ENCODE measurements at places on chromosomes 11 and 22. TPM values are rescaled to one million over a fixed set of nuclear protein-coding genes. Genes with fewer than 3 reads are reported as not detected.

DNA sequence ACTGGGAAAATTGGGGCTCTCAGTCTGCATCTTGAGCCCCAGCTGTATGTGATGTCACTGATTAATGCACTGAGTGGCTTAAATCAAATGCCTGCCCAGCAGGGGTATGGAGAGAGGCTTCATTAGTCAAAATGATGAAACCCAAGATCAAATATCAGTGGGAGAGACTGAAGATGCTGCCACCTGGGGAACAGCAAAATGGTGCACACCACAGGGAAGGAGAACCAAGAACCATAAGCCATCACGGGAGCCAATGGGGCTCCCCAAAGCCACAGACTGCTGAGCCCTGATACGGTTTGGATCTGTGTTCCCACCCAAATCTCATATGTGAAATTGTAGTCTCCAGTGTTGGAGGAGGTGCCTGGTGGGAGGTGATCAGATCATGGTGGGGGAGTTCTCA, 85.6 kb downstream of the CTTN start:
- no peak for DNase-seq

DNA sequence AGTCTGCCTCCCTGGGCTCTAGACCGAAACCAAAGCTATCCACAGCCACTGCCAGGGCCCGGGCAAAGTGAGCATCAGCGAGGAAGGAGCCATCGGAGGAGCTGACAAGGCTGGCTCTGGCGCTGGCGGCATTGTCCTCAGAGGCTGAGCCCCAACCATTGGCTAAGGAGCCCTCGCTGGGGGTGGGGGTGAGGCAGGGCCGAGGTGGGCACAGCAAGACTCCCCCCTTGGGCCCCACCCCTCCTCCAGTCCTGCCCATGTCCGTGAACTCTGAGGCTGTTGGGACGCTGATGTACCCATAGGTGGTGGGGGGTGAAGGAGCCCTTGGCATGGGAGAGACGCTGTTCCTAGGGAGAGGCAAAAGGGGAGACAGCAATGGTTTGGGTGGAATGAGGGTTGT, 11.2 kb downstream of the ROBO4 start:
- no peak for DNase-seq

GLB1L2 gene
- not detected for total RNA-seq

DNA sequence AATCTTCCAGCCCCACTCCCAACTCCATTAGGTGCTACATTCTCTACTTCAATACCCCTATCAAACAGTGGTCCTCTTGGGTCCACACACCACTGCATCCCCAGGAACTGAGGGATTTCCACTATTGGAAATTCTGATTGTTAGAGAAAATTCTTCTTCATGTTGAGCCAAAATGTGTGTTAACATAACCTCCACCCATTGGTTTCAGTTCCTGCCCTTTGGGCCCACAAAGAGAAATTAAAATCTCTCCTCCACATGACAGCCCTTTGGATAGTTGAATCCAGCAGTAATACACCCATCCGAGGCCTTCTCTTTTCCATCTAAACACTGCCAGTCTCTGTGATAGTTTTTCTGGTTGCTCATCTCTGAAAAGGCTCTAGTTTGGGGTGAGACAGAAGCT, 2.1 kb downstream of the VSIG2 start:
- no peak for DNase-seq

- DNase-seq, result no peak
These were observed 34.2 kb upstream of the PLET1 start for GRCh38 chr11:112294688-112295340.

RAG1 gene
- total RNA-seq, result 0.66 TPM

FAM76B gene
- 13.0 TPM for total RNA-seq

- no peak for DNase-seq
These were observed 23.6 kb upstream of the LMO1 start for GRCh38 chr11:8287297-8287696.

GRCh38 chr11:34512840-34513681, 533 bp downstream of the ELF5 start:
- DNase-seq, result no peak

- DNase-seq, result no peak
These were observed 40.2 kb downstream of the HTR3A start for GRCh38 chr11:114015117-114015516.

DGCR6L gene
- total RNA-seq, result 43.5 TPM

- DNase-seq, result no peak
These were observed 15.0 kb downstream of the PLCB3 start for GRCh38 chr11:64266339-64266738.

DNA sequence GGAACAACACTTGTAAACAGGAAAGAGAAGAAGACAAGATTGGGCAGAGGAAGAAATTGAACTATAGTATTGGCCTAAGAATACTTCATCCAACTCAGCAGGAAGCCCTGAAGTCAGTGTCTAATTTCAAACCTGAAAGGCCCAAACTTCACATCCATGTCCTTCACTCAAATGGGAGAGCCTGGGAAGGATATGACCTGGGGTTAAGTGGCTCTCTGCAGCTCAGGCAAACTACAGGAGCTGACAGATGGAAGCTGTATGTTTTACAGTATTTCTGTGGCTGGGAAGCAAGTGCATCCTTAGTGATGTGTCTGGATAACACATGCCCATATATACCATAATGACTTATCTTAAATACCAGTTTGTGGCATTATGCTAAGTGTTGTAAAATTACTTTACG, 196.2 kb downstream of the SOX6 start:
- DNase-seq, result no peak

DNA sequence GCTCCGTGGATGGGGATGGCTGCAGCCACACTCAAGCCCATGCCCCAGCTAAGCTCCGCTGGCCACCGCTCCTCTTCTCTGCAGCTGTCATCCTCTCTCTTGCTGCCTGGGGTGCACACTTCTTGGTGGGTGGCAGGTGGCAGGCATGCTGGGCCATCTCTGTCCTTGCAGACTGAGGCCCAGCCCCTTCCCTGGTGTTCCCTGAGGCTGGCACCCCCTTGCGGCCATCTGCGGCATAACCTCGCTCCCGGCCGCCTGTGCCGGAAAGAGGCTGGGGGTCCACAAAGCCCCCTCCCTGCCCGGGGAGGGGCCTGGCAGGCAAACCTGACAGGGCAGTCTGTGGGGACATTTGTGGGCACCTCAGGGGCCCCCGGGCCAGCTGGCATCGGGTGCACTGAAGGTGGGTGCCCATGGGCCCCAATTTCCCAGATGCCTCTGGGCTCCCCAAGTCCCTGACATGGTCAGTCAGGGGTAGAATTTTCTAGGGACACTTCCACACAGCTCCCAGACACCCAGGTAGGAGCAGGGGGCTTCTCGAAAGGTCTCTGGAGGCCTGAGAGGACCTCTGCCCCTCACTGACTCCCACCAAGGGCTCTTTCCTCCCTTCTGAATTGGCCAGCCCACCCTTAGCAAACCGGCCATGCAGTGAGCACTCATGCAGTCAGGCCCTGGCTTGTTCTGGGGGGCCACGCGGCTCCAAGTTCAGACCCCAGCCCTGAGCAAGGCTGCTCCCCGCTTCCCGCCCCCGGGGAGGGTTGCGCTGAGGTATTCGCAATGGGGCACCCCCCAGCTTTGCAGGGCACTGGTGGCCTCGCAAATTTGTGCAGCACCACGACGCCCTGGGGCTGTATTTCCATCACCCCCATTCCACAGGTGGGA, 23.5 kb upstream of the TH start:
- no peak for DNase-seq

CRY2 gene
- 85.9 TPM for total RNA-seq

GRCh38 chr22:47716890-47717615, 954.6 kb downstream of the TBC1D22A start:
- DNase-seq, result no peak

DNA sequence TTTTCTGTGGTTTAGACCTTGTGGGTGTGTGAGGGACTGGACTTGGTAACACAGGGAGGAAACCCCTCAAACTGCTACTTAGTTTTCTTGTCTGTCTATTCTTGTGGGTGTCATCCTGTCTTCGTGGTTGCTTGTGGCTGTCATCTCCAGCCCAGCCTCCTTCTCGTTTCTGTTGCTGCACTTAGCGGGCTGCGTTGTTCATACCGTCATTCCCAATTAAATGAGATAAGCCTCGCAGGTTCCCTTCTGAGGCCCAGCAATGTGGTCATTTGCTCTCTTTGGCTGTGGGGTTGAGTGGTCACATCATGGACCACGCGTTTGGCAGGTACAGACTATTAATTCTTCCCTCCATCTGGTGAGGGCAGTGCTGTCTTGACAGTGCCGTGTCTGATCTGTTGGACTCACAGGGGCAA, 18.8 kb downstream of the PANX1 start:
- no peak for DNase-seq

DNA sequence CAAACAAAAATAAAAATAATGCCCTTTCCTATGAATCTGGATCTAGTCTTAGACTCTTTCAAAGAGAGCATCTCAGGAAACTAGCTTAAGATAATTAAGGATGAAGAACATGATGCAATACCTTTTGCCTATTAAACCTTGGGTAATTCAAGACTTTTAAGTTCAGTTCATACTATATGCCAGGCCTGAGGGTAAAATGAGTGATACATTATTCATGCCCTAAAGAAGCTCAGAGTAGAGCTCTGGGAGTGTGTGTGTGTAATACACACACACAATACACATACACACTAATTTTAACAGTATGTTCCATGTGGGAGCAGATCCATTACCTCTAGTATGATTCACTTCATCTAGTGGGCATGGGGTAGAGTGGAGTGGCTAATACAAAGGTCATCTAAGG, 651.4 kb upstream of the CHORDC1 start:
- DNase-seq, result no peak

DNA sequence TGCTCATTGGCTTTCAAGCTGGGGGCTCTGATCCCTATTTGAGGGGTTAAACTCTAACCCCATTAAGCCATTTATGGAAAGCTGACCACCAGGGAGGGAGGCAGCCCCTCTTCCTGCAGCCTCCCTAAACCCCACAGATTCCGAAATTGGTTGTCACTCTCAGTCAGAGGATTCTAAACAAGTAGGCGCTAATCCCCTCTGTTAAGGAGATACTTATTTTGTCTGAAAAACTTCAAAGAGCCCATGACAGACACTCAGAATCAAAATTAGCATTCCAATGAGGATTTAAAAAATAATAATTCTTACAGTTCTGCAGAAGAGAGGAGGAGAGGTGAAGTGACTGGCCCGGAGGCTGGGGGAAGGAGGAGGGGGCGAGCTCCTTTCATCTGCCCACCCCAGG, 69.7 kb upstream of the LMO1 start:
- no peak for DNase-seq

GRCh38 chr22:23401910-23402274, 178.2 kb downstream of the IGLL1 start:
- no peak for DNase-seq

DNA sequence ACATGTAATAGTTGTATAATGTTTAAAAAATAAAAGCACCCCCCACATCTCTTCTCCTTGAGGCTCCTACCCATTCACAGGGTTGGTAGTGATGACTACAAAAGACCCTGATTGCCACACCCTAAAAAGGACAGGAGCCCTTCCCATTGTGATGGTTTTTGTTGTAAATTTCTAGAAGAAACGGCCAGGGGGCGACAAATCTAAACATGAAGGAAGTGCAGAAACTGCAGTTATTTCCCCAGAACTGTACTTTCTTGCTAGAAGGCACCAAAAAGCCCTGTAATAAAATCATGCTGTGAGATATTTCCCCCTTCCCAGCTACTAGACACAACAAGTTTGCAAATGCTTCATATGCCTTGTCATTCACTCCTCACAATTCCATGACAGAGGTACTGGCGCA, 10.8 kb downstream of the PRR5L start:
- DNase-seq, result no peak

- DNase-seq, result no peak
These were observed 5.1 kb downstream of the FAM118B start for GRCh38 chr11:126216526-126217305.

DNA sequence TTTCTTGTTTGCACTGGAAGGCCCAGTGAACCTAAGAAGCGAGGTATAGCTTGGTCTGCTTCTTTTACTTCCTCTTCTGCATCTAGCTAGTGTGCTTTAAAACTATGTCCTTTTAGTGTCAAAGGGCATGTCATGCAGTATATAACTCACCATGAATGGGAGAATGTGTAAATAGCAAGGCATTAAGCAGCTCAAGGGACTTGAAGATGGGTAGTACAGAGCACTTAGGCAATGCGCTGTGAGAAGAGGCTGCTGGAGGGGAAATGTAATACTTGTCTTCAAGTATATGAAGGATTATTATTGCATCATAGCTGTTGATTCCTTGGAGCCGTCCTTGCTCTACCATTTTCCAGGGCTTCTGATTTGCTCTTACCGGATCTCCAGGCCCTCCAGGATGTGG, 7.6 kb downstream of the MAML2 start:
- DNase-seq, result no peak

DNA sequence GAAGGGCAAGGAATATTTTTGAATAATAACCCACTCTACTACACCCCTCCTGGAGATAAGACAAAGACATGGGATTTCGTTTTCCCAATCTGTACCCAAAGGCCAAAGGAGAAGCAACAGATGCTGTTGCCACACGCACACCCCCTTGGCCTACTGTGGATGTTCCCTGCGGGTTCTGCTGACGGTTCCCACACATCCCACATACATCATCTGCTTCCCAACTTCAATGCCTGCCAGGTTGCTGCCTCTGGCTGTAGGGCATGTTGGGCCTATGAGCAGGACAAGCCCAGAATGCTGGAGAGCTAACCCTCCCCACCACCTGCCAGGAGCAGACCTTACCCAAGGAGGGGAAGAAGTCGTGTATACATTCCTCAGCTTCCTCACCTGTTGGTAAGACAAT, 13.6 kb upstream of the RBFOX2 start:
- no peak for DNase-seq

DNA sequence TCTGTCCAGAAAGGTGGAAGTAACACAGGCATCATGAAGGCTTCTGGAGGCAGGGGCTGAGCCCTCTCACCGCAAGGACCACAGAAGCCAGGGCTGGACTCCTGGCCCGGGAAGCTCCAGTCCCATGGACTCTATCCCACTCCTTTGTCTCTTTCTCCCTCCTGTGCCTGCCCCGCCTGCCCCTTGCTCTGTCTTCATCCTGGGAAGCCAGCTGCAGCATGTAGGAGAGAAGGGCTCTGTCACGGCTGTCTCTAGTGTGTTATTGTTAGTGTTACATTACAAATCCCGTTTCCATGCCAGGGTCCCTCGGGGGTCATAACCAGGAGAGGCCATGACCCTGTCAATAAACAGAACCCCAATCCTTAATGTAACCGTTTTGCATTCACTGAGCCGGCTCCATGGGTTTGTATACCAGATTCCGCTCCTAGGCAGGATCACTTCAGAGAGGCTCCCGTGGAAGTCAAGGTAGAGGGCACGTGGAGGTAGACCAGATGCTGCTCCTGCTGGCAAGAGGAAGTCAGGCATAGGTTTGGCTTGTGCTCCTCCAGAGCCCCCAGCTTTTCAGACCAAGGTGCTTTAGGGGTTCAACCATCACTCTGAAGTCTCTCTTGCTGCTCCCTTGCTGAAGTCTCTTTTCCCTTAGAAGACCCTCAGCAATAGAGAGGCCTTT, 293.2 kb downstream of the ETS1 start:
- no peak for DNase-seq

OSBP2 gene
- 4.3 TPM for total RNA-seq

VSIG10L2 gene
- not detected for total RNA-seq

GRCh38 chr11:73387594-73388264, 11.5 kb downstream of the RELT start:
- DNase-seq, result peak; percentile 97

- peak; percentile 35 for DNase-seq
These were observed 33.1 kb upstream of the CBX7 start for GRCh38 chr22:39185601-39186012.
